ENCODE measurements at places on chromosomes 7 and 10.

- no peak for DNase-seq
Observed at GRCh38 chr7:40621592-40621998, 486.8 kb downstream of the SUGCT start.

DNA sequence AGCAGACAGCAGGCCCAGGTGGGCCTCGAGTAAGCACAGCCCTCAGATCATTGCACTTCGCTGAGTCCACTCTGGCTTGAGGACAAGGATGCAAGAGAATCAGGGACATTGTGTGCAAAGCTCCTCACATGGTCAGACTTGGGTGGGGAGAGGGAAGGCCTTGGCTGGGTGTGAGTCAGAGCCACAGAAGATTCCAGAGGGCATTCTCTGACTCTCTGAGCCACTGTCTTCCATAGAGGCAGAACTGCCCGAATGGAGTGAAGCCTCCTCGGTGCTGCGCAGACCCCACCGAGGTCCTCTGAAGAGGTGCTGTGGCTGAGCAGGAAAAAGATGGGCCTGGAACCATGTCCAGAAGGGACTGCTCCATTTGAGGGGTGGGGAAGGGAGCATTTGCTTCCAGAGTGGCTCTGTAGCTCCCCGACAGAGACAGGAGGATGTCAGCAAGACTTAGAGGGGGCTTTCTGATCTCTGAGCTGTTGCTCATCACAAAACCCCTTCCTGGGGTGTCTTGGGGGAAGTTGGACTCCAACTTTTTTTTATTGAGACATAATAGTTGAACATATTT lies 120.8 kb downstream of the PTPN20 start:
- DNase-seq, result no peak

GRCh38 chr7:104572554-104572953 lies 244.2 kb downstream of the LHFPL3 start:
- no peak for DNase-seq

GRCh38 chr7:30159698-30160143 lies 24.9 kb downstream of the MTURN start:
- DNase-seq, result no peak

GRCh38 chr7:142703655-142704305 lies 45.5 kb upstream of the PRSS1 start:
- DNase-seq, result no peak

Data from stimulated activated CD8-positive, alpha-beta memory T cell treated with anti-CD3 and anti-CD28 coated beads, Interleukin-4, amount 100 ng/mL, for 4 hours (primary cell).